ENCODE measurements at places on chromosomes 11 and 22.

GRCh38 chr11:118338637-118339061, 3.9 kb downstream of the CD3D start:
- peak; percentile 88 for DNase-seq

- no peak for DNase-seq
Measured at GRCh38 chr11:27312110-27312509, 50.9 kb downstream of the CCDC34 start.

DNA sequence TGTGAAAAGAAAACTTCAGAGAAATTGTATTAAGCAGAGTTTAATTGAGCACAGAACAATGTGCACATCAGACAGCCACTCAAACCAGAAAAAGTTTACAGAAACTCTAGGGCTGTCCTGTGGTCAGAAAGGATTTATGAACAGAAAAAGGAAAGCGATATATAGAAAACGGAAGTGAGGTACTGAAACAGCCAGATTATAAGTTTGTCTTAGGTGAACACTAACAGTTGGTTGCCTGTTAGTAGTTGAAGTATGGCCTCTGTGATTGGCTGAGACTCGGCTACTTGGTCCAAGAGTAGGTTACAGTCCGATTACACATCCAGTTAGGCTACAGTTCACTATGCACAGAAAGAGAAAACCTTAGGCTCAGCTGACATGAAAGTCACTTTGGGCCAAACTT, 1232.5 kb upstream of the RAG2 start:
- DNase-seq: no peak

GRCh38 chr11:34623463-34623862, 2.6 kb downstream of the EHF start:
- DNase-seq: no peak

GRCh38 chr11:76641905-76642304, 28.6 kb downstream of the LRRC32 start:
- peak; percentile 15 for DNase-seq

GRCh38 chr11:126978911-126979310, 21.7 kb downstream of the KIRREL3 start:
- DNase-seq: no peak

DNA sequence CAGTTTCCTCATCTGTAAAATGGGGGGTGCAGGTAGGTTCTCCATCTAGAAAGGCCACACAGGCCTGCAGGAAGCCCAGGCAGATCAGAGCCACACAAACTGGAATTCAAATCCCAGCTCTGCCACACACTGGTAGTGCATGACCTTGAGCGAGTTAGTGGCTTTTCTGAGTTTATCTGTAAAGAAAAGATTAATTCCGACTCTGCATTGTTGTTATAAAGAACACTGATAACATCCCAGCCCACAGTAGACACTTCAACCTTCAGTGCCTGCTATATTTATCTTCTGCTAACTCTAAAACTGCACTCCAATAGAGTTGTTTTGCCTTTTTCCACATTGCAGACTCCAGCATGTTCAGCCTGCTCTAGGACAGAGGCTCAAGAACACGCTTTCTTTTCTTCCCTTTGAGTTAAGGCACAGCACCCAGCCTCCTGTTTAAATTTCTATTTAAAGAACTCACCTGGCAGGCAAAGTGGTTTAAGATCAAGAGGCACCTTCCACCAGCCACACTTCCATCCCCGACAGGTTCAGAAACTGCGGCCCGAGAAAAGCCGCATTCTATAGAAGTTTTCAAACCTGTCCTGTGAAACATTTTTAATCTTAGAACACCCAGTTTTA, 133.9 kb downstream of the PLEKHA7 start:
- no peak for DNase-seq

DNA sequence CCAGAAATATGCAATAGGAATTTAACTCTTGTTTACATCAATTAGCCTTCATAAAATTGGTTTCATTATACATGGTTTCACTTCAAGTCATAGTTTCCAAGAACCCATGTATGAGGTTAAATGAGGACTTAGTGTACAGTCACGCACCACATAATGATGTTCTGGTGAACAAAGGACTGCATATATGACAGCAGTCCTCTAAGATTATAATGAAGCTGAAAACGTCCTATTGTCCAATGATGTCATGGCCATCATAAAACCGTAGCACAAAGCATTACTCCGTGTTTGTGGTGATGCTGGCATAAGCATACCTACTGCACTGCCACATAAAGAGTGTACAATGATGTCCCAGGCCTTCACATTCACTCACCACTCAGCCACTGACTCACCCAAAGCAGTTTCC, 31.1 kb downstream of the SMCO4 start:
- DNase-seq: no peak

DNA sequence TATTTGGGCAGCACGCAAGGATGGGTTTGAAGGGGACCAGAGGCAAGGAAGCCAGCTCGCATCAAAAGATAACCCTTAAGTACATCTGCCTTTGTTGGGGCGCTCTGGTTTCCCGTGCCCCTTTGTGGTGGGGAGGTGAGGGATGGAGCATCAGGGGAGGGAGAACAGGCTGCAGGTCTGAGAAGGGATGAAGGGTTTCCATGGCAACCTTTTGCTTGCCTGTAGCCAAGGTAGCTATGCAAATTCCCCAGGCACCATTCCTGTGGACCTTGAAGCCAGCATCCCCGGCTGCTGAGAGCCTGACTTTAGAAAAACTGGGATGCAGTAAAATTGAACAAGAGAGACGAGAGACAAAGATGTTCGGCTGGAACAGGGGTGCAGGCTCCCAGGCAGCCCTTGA, 75.7 kb downstream of the SEZ6L start:
- no peak for DNase-seq

DNA sequence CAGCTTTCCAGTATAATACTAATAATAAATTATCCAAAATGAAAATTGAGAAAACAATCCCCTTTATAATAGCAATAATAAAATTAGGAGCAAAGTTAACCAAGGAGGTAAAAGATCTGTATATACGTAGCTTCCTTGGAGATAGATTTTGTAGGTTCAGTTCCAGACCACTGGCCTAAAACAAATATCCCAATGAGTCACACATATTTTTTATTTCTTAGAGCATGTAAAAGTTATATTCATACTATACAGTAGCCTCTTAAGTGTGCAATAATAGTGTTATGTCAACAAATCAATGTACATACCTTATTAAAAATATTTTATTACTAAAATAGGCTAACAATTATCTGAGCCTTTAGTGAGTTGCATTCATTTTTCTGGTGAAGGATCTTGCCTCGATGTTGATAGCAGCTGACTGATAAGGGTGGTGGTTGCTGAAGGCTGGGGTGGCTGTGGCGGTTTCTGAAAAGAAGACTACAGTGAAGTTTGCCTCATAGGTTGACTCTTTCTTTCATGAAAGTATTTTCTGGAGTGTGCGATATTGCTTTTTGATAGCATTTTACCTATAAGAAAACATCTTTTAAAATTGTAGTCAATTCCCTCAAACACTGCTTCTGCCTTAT, 178.5 kb downstream of the ARHGAP42 start:
- DNase-seq: no peak

GRCh38 chr22:46362934-46363515, 27.5 kb downstream of the TRMU start:
- no peak for DNase-seq

- DNase-seq: no peak
Measured at GRCh38 chr11:1652026-1652425, 22.5 kb downstream of the KRTAP5-5 start.

DNA sequence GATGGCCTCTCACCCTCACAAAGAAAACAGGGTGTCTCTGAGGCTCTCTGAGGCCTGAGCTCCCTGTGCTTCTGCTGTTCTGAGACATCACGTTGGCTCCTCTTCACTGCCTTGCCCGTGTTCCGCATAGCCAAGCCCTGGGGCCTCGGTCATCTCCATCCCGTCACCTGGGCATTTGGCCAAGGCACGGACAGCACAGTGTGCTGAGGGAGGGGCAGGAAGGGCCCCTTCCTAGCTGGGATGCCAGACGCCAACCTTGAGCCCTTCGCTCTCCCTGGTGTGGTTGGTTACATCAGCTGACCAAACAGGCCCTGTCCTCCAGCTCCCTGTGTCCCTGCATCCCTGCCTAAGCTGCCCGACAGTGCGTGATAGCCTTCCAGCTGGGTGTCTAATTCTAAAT, 25.9 kb downstream of the MOV10L1 start:
- DNase-seq: no peak

- DNase-seq: no peak
Measured at GRCh38 chr11:102244681-102245409, 72.4 kb upstream of the BIRC3 start.

- DNase-seq: peak; percentile 2
Measured at GRCh38 chr11:8252388-8252787, 11.3 kb downstream of the LMO1 start.

DNA sequence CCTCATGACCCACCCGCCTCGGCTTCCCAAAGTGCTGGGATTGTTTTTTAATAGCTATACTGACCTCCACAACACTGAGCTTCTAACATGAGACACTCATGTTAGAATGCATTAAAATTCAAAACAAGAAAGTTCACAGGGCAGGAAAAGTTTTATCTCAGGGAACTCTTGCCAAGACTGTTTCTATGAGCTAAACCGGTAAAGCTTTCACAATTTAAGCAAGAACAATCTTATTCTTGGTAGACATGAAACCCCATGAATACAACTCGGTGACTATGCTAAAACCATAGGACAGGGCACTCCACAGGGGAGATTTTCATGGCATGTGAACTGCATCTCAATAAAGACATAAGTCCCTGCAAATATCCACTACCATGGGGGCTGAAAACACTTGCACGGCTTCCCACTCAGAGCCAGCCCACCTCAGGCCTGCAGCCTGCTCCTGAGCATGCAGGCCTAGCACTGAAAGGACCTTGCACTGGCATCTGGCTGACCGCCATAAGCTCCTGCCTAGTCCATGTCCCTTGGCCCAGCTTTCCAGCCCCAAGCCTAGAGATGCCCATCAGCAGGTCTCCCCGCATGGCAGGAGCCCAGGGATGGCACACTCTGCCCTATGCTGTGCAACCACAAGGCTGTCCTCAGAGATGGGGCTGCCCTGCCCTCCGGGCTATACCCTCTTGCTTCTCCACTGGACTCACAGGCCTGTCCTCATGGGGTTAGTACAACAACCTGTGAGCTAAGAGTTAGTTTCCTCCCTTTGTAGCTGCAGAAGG, 58.4 kb downstream of the DGCR2 start:
- DNase-seq: no peak

DNA sequence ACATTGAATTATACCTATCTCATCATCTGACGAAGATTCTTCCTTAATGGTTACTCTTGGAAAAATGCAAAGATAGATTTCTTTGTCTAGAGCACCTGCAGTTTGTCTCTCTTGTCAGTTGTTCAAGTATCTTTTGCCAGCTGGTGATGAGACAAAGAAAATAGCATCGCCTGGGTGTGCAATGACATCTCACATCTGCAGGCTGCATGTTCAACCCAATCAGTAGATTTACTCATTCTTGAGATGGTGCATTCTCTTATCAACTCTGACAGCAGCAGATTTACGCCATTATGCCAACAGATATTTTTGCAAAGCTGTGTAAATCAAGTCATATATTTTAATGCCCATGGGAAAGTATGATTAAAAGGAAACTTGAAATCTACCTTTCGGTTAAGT, 164.6 kb upstream of the PDGFD start:
- DNase-seq: no peak

DNA sequence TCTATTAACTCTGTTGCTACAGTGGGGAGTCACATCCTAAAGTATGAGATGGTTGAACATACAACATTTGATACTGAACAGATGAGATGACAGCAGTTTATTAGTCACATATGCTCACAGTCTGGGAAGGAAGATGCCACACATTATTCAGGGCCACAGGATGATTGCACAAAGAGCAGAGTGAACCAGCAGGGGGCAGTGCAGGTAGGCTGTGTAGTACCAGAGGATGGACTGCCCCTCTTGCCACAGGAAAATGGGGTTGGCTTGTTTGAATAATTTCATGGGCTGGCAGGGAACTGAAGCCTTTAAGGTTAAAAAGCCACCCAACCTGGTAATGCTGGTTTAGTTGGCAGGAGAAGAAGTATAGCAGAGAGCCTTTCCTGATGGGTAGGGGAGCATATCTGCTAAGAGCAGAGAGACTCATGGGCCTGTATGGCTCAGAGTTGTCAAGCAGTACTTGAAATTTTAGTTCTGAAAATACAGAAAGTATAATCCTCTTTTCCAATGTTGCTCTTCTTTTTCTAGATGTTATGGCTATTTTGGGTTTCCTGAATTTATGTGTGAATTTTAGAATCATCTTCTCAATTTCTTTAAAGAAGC, 180.4 kb upstream of the B3GAT1 start:
- peak; percentile 76 for DNase-seq

DNA sequence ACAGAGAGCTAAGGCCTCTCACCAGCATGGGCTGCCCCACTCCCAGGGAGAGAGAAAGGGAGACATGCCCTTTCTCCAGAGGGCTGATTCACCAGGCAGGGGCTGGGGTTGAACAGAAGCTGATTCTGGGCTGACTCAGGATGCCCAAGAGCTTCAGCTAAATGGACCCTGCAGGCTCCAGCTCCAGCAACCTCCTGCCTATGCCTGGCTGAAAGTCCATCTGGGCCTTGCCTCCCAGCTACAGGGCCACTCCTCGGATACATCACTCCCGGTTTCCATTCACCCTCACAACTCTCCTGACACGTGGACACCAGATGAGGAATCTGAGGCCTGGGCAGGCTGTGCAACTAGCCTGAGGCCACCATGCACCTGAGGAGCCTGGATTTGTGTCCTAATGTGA, 215.5 kb downstream of the BUD13 start:
- DNase-seq: no peak

- no peak for DNase-seq
Measured at GRCh38 chr22:45262931-45263462, 21.8 kb upstream of the UPK3A start.

DNA sequence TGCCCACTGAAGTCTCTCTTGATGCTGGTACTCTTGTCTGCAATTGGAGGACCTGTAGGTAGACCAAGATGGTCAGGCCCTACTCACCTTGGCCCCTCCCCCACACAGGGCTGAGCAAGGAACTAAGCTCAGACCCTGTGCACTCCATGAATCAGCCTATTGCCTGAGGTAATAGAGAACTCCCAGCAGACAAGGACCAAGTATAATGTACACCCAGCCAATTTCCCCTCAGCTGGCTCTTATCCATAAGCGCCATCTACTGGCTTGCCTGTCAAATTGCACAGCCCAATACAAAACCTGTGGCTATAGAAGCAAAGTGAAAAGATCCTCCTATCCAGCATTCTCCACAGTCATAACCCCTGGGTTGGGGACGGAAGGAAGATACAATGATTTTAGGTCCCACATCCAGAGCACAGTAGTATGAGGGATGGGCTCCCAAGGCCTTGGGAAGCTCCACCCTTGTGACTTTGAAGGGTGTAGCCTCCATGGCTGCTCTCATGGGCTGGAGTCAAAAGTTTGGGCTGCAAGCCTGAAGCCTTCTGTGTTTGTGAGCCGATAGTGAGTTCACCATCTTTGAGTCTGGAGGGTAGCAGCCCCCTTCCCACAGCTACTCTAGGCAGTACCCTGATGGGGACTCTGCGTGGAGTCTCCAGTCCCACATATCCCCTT, 56.0 kb downstream of the GLYATL2 start:
- peak; percentile 44 for DNase-seq
